ENCODE measurements at places on chromosomes 16 and 17.
A peak's percentile ranks its signal among the peaks of the same experiment; 100 is the strongest.

GRCh38 chr16:69763599-69763942 lies 1.4 kb downstream of the WWP2 start:
- H3K4me1 ChIP-seq: peaks cover 30% of the 10 kb centered on the region
- no peaks in the 10 kb centered on the region for H3K27me3 ChIP-seq
- peak overlapping the region; percentile 95 for H3K27ac ChIP-seq
- H3K36me3 ChIP-seq: peaks cover 2% of the 10 kb centered on the region
- no peak for DNase-seq

DNA sequence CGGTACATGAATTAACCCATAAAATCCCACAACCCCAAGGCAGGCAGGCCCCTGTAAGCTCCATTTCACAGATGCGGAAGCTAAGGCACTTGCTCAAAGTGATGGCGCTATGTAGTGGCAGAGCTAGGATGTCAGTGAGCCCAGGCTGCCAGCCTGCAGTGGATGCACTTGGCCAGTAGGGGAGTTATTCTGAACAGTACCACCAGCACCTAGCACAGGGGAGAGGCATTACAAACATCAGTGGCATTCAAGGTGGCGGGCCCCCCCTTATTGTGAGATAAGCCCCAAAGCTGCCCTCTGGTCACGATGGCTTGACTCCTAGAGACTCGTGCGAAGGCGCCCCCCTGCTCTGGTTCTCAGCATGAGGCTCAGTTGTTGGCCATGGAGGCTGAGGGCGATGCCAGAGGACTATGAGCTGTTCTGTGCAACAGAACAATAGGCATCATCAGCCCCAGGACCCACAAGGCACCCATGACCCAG lies 33.8 kb downstream of the GTF3C1 start:
- peaks cover 34% of the 10 kb centered on the region for H3K36me3 ChIP-seq
- no peaks in the 10 kb centered on the region for H3K4me1 ChIP-seq
- H3K27me3 ChIP-seq: no peaks in the 10 kb centered on the region
- no peak for DNase-seq

DNA sequence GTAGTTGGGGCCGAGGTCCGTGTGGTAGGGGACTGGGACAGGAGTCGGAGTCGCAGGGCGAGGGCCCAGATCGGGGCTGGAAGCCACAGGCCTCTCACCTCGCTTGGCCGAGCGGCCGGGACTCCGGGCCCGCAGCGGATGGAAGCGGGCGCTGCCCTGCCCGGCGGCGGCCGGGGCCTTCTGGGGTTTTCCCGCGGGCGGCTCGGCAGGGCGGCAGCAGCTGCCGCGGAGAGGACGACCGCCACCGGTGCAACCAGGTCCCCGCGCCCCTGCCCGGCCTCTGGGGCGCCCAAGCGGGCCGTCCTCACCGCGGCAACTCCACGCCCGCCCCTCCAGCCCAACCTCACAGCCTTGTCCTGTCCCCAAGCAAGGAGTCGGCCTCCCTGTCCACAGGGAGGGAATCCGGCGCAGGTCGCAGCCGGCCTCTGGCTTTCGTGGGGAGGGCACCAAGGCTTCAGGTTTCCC lies 15.6 kb upstream of the UTP6 start:
- no peak for DNase-seq
- H3K4me3 ChIP-seq: no peak overlapping the region
- peaks cover 12% of the 10 kb centered on the region for H3K27me3 ChIP-seq

DNA sequence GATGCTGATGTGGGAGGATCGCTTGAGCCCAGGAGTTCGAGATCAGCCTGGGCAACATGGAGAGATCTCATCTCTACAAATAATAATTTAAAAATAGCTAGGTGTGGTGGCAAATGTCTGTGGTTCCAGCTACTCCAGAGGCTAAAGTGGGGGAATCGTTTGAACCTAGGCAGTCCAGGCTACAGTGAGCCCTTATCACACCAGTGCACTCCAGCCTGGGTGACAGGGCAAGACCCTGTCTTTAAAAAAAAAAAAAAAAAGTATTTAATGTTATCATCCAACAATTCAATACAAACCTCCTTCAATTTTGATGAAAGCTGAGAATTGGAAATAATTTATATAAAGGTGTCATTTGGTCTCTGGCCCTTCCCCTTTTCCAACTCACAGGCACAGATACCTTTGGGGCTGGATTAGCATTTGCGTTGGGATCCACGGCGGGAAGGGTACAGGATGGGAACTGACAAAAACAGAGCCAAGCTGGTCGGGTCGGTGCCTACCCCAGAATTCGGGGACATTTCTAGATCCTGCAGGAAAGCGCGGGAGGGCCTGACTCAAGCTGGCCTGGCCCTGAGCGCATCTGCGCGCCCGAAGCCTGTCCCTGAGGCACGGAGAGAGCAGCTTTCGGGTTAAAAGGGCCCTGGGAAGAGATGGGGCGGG lies 860 bp upstream of the DCAF7 start:
- no peak for DNase-seq
- peak overlapping the region; percentile 68 for H3K4me3 ChIP-seq
- peak overlapping the region; percentile 91 for H3K27ac ChIP-seq
- H3K27me3 ChIP-seq: no peaks in the 10 kb centered on the region
- peaks cover 34% of the 10 kb centered on the region for H3K4me1 ChIP-seq

DNA sequence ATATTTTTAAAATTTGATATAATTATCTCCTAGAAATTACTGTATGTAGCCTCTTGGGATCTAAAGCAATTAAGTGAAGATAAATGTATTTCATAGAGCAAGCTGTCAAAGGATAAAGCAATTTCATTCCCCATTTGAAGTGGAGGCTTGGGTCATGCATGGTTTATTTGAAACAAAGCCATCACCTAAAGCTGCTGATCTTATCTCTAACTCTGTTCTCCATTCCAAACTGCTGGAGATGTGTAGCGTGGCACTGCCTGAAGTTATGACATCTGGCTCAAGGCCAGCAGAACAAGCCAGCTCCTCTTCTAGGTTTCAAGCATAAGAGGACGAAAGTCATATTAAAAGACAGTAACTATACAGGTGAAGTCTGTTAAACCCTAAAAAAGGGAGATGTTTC lies 83.9 kb downstream of the HIC1 start:
- H3K36me3 ChIP-seq: no peaks in the 10 kb centered on the region
- H3K27me3 ChIP-seq: no peaks in the 10 kb centered on the region
- DNase-seq: no peak
- H3K4me3 ChIP-seq: no peak overlapping the region

All from upper lobe of left lung (tissue), 6 donors.